CD8-positive, alpha-beta memory T cell (primary cell): ENCODE measurements at places on chromosomes 6 and 20. TPM values are rescaled to one million over a fixed set of nuclear protein-coding genes. Genes with fewer than 3 reads are reported as not detected.

DNA sequence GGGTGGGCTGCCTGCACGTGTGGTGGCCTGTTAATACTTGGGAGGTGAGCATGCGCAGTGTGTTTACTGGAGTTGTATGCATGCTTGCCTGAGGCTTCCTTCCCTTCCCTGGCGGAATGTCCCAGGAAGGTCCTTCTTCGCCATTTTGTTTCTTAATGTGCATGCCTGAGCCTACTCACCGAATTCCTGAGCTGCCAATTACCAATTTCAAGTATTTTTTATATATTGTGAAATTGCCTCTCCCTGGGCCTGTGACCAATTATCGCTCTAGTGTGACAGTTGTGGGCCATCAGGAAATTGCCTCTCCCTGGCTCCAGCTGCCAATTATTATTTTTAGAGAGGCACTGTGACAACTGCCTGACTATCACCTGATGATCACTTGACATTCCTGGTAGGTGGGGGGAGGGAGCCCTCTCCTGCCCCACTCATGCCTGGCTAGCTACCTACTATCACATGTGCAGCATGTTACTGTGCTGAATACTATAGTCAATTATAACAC lies 70.0 kb downstream of the FAM50B start:
- H3K27ac ChIP-seq, result no peak overlapping the region
- no peak overlapping the region for H3K4me3 ChIP-seq
- DNase-seq, result no peak

The STMN3 gene
- 24.7 TPM for polyA plus RNA-seq

DNA sequence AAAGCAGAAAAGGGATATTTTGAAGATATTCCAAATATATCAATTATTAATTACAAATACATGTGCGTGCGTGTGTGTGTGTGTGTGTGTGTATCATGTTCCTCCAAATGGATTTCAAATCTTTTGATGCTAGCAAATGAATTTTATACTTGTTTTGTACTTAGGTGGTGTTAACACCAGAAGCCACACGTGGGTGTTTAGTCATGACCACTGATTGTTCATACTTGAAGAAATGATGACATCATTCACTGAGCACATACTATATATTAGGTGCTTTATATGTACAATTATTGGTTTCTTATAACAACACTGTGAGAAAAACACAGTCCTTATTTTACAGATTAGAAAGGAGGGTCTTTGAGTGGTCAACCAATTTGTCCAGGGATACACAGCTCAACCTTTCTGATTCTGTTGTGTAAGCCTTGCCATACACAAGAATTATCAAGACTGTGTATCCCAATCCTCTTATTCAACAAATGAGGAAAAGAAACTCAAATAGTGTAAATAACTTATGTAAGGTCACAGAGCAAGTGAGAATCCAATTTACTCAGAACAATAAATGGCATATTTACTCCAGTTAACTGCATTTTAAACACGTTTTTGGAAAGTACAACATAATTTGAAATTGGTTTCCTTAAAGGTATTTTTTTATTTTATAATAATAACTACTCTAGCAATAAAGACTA lies 88.5 kb downstream of the BCAS1 start:
- H3K36me3 ChIP-seq, result no peaks in the 10 kb centered on the region
- no peak overlapping the region for H3K27ac ChIP-seq
- no peaks in the 10 kb centered on the region for H3K4me1 ChIP-seq
- H3K27me3 ChIP-seq, result no peaks in the 10 kb centered on the region
- no peak overlapping the region for H3K4me3 ChIP-seq

GRCh38 chr20:11719153-11719552 lies 198.5 kb upstream of the BTBD3 start:
- no peak overlapping the region for H3K27ac ChIP-seq
- H3K4me1 ChIP-seq, result no peaks in the 10 kb centered on the region
- no peak overlapping the region for H3K4me3 ChIP-seq
- no peaks in the 10 kb centered on the region for H3K36me3 ChIP-seq

GRCh38 chr20:36370991-36371790 lies 65.1 kb downstream of the DLGAP4 start:
- no peak overlapping the region for H3K27ac ChIP-seq
- H3K4me3 ChIP-seq, result no peak overlapping the region
- H3K4me1 ChIP-seq, result no peaks in the 10 kb centered on the region
- DNase-seq, result no peak
- H3K36me3 ChIP-seq, result no peaks in the 10 kb centered on the region

The DEFB124 gene
- polyA plus RNA-seq, result not detected

DNA sequence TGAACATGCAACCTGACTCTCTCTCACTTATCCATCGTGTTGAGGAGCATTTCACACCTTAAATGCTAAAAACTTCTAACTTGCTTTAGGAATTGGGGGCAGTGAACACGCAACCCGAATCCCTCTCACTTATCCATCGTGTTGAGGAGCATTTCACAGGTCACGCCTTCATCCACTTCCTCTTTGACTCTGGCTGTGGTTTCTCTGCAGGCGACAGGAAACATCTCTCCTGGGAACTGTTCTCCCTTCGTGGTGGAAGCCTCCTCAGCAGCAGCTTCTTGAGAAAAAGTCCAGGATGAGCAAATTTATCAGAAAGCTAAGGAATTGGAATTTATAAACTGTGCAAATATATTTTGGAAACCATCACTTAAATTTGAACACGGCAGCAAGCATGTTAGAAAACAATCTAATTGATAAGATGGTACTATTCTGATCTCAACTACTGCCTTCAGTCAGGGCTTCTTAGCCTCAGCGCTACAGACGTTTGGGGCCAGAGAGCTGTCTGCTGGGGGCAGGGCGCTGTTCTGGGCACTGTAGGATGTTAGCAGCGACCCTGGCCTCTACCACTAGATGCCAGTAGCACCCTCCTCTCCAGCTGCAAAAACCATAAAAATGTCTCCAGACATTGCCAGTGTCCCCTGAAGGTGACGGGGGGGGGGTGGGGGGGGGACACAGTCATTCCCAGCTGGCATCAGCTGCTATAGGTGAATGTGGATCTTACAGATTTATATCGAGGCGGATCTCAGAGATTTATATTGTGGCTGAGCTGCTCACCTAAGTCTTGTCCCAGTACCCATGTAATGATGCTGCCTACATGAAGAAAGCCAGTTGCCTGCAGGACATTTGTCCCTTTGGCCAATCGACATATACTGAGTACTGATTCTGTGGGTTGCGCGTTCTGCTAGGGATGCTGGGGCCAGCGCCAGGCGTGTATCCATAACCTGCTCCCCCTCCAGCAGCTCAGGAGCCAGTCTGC lies 26.2 kb downstream of the CTCFL start:
- peaks cover 11% of the 10 kb centered on the region for H3K4me1 ChIP-seq
- no peaks in the 10 kb centered on the region for H3K36me3 ChIP-seq
- H3K4me3 ChIP-seq, result no peak overlapping the region
- H3K27me3 ChIP-seq, result peaks cover 6% of the 10 kb centered on the region
- H3K27ac ChIP-seq, result no peak overlapping the region

DNA sequence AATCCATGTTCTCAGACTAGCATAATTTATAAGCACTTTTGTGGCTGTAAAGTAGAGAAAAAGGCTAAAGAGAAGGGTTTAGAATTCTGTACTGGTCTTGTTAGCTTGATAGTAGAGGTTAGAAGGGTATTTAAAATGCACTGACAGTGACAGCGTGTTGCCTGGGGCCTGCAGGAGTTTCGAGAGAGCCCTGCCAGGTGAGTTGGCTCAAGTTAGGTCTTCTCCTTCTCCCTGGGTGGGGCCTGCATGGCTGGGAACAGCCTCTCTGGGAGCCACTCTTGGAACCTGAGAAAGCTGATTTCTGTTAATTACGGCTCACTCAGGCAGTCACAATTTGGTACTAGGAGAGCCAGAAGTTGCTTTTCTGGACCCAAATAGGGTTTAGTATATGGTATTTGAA lies 103.7 kb downstream of the ARID1B start:
- DNase-seq, result no peak
- H3K4me1 ChIP-seq, result peaks cover 31% of the 10 kb centered on the region
- H3K4me3 ChIP-seq, result no peak overlapping the region
- H3K27ac ChIP-seq, result no peak overlapping the region

The BAK1 gene
- 43.4 TPM for polyA plus RNA-seq

The TMEM151B gene
- polyA plus RNA-seq, result not detected

DNA sequence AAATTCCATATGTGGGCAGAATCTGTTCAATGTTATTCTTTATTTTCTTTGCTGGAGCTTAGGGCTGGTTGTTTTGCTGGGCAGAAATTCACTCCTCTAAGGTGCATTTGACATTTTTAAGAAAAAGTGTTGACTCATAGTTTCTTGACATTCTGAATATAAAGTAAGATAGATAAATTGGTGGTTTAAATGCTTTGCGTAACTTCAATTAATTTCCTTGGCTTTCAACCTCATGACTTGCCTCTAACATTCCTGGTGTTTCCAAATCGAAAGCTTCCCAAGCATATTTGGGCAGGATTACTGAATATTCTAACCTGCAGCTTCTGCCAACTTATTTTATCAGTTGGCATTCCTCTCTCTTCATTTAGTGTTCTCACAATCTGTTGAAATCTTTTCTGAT lies 718.7 kb upstream of the ADGRB3 start:
- H3K36me3 ChIP-seq, result no peaks in the 10 kb centered on the region
- H3K4me3 ChIP-seq, result no peak overlapping the region
- no peak for DNase-seq
- no peak overlapping the region for H3K27ac ChIP-seq
- no peaks in the 10 kb centered on the region for H3K27me3 ChIP-seq
- H3K4me1 ChIP-seq, result no peaks in the 10 kb centered on the region

The KCNS1 gene
- polyA plus RNA-seq, result not detected
